ENCODE measurements at places on chromosomes 11 and 22. TPM values are rescaled to one million over a fixed set of nuclear protein-coding genes. Genes with fewer than 3 reads are reported as not detected.

- peak; percentile 59 for DNase-seq
Measured at GRCh38 chr11:101126551-101127196, 2.9 kb downstream of the PGR start.

DNA sequence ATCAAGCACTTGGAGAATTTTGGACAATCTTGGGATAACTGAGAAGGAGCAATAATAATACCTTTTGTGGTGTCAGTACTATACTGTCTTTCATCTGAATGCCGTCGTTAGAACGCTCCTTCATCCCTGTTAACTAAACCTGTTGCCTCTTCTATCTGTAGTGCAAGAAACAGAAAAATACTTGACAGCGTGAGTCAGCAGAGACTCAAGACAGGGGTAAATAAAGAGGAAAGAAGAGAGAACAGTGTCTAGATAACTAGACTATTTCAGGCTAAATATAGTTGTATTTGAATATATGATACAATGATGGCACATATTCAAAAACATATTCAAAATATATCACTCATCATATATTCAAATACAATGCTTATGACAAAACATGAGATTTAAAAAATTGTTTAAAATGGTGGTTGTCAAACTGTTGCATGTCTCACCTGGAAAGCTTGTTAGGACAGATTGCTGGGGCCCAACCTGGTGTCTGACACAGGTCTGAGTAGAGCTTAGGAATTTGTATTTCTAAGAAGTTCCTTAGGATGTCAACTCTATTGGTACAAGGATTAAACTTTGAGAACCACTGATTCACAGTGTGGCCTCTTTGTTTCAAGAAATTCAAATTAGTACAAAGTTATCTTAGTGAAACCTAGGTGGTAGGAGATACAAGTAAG is 17.4 kb downstream of the OOSP4A start:
- DNase-seq, result no peak

DNA sequence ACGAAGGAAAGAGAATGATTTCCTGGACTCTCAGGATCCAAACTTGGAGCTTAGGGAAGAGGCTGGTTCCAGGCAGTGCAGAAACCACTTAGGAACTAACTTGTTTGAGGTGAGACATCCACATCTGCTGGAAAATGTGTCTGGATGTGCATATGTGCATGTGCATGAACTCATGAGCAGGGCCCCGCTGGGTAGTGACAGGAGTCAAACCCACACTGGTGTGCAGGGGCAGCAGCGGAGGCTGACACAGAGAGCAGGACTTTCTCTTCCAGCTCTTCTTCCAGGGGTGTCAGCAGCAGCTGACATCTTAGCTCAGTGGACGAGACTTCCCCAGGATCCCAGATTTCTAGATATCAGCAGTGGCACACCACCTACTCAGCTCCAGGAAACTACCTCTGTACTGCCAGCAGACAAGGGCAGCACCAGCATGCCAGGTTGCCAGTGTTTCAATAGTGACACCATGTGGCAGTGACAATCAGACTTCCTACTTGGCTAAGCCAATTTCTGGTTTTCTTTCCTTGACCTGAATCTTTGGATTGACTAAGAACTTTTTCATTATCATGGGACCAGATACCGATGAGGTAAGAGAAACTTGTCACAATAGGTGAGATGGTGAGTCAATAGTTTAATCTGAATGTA is 227.5 kb upstream of the ZC3H12C start:
- no peak for DNase-seq

The PGGHG gene
- 3.2 TPM for total RNA-seq

The CALCB gene
- total RNA-seq, result 1.4 TPM

GRCh38 chr22:30239488-30240405 is 6.8 kb downstream of the LIF start:
- no peak for DNase-seq

DNA sequence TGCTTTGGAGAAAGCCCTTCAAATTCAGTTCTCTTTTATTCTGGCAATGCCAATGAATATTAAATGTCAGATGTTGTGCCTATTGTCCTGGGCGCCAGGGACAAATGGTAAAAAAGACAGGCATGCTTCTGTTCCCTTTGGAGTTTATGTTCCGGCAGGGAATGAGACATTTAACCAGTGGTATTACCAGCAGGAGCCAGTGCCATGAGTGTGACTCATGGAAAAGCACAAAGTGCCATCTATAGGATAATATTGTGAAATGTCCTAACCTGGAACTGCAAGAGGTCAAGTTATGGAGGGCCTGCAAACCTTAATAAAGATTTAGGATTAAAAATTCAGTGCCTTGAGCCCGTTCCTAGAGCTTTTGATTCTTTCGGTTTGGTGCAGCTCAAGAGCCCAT is 39.5 kb downstream of the REXO2 start:
- no peak for DNase-seq

GRCh38 chr11:88521799-88522201 is 184.3 kb upstream of the CTSC start:
- no peak for DNase-seq

The CEP126 gene
- 0.49 TPM for total RNA-seq

DNA sequence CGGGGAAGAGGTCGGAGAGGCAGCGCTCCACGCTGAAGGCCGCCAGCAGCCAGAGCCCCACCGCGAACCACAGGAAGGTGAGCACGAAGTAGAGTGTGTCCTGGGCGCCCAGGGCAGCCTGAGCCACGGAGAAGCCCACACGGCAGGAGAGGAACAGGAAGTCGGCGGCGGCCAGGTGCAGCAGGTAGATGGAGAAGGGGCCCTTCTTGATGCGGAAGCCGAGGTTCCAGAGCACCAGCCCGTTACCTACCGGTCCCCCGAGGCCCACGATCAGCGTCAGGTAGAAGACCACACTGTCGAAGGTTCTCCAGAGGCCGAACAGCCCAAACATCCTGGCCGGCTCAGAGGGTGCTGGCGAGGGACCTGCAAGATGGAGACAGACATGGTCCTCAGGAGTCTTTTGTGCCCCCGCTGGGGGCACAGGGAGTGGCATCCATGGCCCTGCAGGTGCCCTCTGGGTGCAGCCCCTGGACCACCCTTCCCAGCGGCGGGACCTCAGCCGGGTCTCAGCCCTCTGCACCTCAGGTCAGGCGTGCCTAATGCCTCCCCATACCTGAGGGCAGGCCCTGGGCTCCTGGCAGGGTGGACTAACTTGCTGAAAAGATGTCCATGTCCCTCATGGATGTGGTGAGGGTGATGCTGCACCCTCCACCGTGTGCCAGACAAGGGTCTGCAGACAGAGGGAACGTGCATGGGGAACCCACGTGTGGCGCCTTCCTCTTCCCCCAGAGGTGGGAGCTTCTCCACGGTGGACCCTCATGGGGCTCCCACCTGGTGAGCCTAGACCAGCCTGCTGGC is at the start of gene MRGPRG:
MRGPRG (minus strand) TSS at position 331 of the 798 bp plus-strand sequence; CDS start at position 331, 0 bp downstream.
- no peak for DNase-seq

The RASL10A gene
- total RNA-seq, result 0.61 TPM

- peak; percentile 44 for DNase-seq
Measured at GRCh38 chr11:66523611-66524010, 13.2 kb downstream of the BBS1 start.

GRCh38 chr11:122459064-122459463 is 196.5 kb upstream of the UBASH3B start:
- DNase-seq, result no peak

GRCh38 chr22:48563966-48564330 is 1263.7 kb downstream of the BRD1 start:
- no peak for DNase-seq

DNA sequence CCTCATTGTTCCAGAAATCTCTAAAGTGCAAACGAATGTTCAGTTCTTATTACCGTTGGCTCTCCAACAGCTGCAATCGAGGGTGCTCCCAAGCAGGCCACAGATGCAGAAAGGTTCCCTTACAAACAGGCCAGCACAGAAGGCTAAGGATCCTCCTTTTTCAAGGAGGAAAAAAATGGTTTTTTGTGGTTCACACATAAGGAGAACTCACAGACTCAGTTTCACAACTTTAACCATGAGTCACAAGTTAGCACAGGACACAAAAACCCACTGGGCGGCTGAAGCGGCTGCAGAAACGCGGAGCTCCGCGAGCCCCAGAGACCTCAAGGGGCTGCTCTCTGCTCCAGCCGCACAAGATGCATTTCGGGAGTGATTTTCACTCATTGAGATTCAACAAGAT is 98.2 kb upstream of the PRR5 start:
- DNase-seq, result no peak

DNA sequence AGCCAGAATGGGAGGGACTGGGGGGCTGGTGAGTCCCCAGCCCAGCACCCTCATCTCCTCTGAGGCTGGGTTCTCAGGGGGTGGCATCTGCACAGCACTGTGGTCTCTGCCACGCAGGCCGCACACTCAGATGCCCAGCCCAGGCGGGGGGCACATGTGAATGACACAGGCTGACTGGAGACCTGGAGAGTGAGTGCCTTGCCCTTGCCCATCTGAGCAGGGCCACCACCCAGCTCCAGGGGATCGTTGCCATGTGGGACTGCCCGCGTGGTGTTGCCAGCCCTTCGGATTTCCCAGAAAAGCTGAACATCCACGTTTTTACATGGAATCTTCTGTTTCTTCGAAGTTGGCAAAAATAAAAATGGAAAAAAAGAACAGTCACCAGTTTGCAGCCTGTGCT is 18.9 kb downstream of the PRDM11 start:
- no peak for DNase-seq

- no peak for DNase-seq
Measured at GRCh38 chr11:101686514-101686913, 102.7 kb upstream of the TRPC6 start.

DNA sequence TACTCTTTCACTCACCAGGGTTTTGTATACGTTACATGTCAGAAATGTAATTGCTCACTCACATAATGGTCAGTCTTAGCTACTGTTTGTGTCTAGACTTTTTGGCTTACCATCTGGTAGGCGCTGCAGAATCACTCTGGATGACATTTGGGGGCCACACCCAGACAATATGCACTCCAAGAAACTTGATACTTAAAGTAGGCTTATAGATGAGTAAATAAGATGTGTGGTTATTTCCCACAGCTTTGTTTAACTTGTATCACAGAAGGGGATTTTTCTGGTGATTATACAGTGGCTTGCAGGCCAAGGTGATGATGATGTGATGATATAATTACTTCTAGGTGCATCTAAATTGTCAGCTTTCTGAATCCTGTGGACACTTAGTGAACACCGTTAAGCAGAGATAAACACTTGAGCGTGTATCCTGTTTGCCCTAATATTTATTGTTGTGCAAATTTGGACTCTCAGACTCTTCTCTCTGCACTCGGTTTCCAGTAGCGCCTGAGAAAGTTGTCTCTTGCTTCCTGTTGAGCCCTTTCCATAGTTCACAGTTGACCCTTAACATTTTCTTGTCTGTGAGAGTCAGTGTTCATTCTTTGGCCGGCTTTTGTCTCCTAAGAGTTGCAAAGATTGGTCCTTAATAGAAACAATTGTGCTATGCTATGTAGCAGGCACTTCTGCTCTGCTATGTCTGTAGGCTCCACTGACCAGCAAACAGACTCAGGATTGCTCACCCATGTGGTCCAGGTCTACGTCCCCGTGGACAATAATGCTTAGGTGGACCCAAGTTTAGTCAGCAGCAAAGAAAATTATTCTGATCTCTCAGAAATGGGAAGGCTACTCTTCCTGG is 89.3 kb downstream of the PRR5L start:
- no peak for DNase-seq

The SYT8 gene
- 0.28 TPM for total RNA-seq

DNA sequence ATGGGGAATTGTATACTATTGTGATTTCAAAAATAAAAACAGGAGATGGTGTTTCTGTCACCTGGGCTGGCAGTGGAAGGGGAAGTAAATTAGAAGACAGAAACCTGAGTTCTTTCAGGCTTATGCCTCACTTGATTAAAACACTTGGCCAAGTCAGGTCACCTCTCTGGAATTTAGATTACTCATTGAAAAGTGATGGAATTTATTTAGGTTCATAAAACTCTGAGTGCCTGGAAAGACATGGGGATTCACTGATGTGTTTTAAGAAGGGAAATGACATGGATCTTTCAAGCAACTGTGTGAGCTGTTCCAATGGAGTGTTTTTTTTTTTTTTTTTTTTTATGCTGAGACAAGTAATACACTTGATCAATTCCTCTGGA is 400.1 kb downstream of the TMEM135 start:
- no peak for DNase-seq

DNA sequence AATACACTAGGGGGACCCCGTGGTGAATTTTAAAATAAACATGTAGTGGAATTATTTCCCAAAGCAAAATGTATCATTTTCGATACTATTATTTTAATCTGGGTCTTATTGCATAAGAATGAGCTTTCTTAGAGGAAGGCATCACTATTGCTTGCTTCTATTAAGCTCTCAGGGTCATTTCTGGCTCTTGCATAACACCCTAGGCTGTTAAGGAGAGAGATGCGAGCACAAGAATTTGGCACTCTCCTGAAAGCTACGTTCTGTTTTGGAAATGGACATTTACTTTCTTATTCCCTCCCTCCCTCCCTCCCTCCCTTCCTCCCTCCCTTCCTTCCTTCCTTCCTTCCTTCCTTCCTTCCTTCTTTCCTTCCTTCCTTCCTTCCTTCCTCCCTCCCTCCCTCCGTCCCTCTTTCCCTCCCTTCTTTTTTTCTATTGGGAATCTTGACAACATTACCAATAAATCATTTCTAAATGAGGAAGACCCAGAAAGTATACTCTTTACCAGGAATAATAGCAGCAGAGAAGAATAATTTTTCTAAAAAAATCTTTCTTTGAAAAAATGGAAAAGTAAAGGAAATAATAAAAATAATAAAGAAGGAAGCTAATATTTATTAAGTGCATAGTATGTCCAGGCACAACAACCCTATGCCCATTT is 83.6 kb upstream of the BDNF start:
- no peak for DNase-seq

DNA sequence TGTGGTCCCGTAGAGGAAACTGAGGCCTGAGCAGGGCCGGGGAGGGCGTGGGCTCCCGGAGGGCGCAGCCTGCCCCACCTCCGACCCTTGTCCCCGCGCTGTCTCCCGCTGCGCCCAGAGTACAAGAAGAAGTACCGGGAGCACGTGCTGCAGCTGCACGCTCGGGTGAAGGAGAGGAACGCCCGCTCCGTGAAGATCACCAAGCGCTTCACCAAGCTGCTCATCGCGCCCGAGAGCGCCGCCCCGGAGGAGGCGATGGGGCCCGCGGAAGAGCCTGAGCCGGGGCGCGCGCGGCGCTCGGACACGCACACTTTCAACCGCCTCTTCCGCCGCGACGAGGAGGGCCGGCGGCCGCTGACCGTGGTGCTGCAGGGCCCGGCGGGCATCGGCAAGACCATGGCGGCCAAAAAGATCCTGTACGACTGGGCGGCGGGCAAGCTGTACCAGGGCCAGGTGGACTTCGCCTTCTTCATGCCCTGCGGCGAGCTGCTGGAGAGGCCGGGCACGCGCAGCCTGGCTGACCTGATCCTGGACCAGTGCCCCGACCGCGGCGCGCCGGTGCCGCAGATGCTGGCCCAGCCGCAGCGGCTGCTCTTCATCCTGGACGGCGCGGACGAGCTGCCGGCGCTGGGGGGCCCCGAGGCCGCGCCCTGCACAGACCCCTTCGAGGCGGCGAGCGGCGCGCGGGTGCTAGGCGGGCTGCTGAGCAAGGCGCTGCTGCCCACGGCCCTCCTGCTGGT is 1.9 kb downstream of the NLRP6 start:
- DNase-seq, result no peak

The OR52H1 gene
- total RNA-seq, result not detected

- no peak for DNase-seq
Measured at GRCh38 chr11:72812604-72812966, 1.6 kb upstream of the ATG16L2 start.

DNA sequence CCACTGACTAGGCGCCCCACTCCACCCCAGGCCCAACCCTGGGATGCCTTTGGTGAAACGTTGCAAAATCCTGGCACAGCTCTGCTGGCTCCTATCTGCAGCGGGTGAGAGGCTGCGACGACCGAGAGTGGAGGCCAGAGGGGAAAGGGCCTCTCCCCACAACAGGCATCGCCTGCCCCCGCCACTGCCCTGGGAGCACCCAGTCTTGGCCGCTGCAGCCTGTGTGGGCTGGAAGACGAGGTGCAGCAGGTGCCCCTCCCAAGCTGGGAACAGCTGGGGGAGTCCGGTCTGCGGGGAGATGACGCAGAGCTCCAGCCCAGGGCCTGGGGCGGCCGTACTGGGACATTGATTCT is 4.2 kb upstream of the PIM3 start:
- peak; percentile 58 for DNase-seq

All from psoas muscle (tissue), 8 donors.